Activated CD4-positive, alpha-beta T cell treated with anti-CD3 and anti-CD28 coated beads for 36 hours (primary cell): ENCODE measurements at places on chromosomes 3 and 15. TPM values are rescaled to one million over a fixed set of nuclear protein-coding genes. Genes with fewer than 3 reads are reported as not detected.

HES1 gene
- 0.50 TPM for total RNA-seq

GRCh38 chr3:143090976-143091837 lies 28.4 kb upstream of the CHST2 start:
- no peak for DNase-seq

- DNase-seq: no peak
These were observed 151.4 kb downstream of the RPLP1 start for GRCh38 chr15:69604072-69604411.

GRCh38 chr3:51916418-51916817 lies 13.3 kb upstream of the IQCF1 start:
- DNase-seq: no peak

RNU5B-1 gene
- total RNA-seq: not detected

TAGLN3 gene
- 3.2 TPM for total RNA-seq

GRCh38 chr3:120438665-120439370 lies 12.0 kb downstream of the FSTL1 start:
- DNase-seq: no peak

- no peak for DNase-seq
These were observed 24.1 kb downstream of the ZNF592 start for GRCh38 chr15:84772467-84772866.

GRCh38 chr3:185995352-185995751 lies 57.5 kb upstream of the TRA2B start:
- DNase-seq: no peak

GRCh38 chr3:46541835-46542234 lies 24.3 kb downstream of the LRRC2 start:
- DNase-seq: no peak

ACP3 gene
- total RNA-seq: not detected

GHSR gene
- total RNA-seq: not detected

GRCh38 chr3:104402902-104403301 lies 963.8 kb upstream of the ALCAM start:
- no peak for DNase-seq

DNA sequence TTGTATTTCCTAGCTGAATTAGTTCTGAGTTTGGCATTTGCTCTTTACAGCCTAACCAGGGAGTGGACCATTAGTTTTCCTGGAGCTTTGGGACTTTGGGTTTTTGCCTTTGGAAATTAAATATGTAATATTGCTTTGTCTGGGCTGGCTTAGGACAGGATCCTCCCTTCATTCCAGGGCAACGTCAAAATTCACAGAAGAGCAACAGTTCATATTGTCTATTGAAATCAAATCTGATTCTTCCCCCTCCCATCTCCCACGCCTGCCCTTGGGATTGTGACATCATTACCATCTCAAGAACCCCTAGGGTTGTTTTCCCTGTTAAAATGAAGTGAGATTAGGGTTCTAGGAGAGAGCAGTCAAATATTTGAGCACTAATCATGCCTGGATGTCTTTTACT lies 194.1 kb downstream of the ROBO2 start:
- DNase-seq: no peak

DNA sequence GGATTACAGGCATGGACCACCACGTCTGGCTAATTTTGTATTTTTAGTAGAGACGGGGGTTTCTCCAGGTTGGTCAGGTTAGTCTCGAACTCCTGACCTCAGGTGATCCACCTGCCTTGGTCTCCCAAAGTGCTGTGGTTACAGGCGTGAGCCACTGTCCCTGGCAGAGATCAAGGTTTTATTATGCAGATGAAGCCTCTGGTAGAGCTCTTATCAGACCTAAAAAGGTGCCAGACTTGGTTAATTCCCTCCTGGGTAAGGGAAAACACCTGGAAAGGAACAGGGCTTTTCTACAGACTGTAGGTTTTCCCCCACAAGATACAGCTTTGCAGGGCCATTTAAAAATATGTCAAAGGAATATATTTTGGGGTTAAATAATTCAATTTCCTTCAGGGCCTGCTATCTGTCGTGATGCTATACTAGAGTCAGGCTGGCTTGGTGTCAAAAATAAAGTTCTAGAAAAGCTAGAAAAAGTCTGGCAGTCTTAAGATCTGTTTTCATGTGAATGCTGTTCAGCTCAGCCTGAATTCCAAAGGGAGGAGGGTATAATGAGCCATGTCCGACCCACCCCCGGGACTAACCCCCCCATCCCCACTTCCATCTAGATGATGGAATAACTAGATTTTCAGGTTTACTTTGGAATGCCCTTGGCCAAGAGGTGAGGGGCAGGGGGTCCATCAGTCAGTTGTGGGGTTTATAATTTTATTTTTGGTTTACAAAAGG lies 1.9 kb upstream of the BLOC1S6 start:
- peak; percentile 11 for DNase-seq

DNA sequence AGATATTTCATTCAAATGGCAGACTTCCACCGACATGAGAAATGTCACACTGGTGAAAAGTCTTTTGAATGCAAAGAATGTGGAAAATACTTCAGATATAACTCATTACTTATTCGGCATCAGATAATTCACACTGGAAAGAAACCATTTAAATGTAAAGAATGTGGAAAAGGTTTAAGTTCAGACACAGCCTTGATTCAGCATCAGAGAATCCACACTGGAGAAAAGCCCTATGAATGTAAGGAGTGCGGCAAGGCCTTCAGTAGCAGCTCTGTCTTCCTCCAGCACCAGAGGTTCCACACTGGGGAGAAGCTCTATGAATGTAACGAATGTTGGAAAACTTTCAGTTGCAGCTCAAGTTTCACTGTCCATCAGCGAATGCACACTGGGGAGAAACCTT lies 8.6 kb upstream of the ZNF621 start:
- DNase-seq: no peak

DNA sequence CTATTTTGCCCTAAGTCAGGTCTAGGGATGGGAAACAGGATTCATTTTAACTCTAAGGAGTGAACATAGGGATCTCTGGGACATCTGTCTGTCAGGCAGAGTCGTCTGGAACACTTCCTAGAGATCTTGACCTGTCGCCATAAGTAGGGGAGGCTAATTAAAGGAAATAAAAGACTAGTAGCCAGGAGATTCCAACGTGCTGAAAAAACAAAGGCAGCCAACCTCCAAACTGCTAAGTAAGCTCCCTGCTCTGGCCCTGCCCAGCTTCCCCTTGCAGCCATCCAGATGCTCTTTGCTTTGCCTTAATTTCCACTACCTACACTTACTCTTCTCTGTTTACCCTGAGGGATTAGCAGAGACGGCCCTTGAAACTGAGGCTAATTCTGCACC lies 18.4 kb upstream of the TSEN2 start:
- no peak for DNase-seq

DNA sequence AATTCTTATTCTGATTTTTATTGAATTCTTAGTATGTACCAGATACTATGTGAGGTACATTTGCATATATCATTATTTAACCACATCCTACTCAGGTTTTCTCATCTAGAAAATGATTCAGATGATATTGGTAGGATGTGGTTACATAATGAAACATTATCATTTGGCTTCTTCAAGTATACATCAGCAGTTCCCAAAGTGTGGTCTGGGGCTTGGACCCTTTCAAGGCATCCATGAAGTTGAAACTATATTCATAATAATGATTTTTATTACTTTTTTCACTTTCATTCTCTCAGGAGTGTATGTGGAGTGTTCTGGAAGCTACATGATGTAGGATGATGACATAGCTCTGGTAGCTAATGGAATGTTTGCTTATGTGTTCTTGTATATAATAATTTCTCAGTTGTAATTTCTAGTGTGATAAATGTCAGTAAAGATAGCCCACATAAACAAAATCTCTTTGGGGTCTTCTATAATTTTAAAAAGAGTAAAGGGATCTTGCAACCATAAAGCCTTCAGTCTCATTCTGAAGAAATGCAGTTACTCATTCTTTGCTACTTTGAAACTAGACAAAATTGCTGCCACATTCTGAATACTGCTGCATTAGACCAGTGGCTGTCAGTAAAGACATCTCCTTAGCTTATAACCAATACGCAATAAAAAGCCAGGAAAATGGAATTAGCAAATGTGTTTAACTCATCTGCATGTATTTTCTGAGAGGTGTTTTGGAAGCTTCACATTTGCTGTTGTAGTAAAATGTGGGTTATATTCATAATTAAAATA lies 95.8 kb downstream of the PPARG start:
- DNase-seq: no peak

SERPINI2 gene
- not detected for total RNA-seq

PPCDC gene
- total RNA-seq: 23.3 TPM

DNA sequence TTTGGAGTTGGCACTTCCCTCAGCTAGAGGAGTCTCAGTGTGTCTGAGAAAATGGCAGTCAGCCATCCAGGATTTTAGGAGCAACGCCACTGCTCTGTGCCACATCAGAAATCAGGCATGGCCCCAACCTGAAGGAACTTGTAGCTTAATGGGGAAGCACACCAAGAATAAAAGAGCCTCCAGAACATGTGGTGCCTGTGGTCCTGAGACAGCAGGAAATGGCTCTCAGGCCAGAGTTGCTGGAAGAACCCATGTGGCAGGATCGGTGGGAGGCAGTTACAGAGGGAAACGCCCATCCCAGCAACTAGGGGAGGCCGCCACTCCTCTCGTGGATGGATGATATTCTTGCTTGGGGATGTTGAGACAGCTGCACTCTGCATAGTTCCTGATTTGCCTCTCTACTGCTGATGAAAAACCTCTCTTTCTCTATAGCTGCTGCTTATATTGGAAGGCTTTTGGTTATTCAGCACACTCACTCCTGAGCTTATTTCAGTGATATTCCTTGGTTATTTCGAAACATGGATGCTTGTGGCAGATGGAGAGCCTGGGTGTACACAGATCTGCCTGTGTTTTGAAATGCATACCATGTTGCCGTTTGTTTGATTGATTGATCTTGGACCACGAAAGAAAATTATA lies 52.4 kb downstream of the KLHL25 start:
- no peak for DNase-seq

CATSPER2 gene
- 1.9 TPM for total RNA-seq

SOX14 gene
- not detected for total RNA-seq

- DNase-seq: no peak
These were observed 1126.7 kb downstream of the TUSC7 start for GRCh38 chr3:117836296-117836695.

GRCh38 chr15:91694131-91694830 lies 159.2 kb upstream of the SLCO3A1 start:
- DNase-seq: no peak

GRCh38 chr3:20340324-20340928 lies 154.4 kb upstream of the SGO1 start:
- DNase-seq: peak; percentile 80

NDUFB5 gene
- 105 TPM for total RNA-seq

HIGD1A gene
- total RNA-seq: 77.8 TPM

DNA sequence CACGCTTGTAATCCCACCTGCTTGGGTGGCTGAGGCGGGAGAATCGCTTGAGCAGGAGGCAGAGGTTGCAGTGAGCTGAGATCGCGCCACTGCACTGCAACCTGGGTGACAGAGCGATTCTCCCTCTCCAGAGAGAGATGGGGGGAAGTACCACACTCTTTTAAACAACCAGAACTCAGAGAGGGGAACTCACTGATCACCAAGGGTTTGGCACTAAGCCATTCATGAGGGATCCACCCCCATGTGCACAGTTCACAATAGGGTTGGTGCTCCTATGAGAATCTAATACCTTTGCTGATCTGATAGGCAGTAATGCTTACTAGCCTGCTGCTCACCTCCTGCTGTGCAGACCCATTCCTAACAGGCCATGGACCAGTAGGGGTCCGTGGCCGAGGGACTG lies 51.6 kb downstream of the QTRT2 start:
- no peak for DNase-seq

TP53BP1 gene
- 23.9 TPM for total RNA-seq

- no peak for DNase-seq
These were observed 180.6 kb downstream of the GREM1 start for GRCh38 chr15:32898414-32898813.
